ENCODE measurements at places on chromosomes 7 and 10.
A peak's percentile ranks its signal among the peaks of the same experiment; 100 is the strongest.

DNA sequence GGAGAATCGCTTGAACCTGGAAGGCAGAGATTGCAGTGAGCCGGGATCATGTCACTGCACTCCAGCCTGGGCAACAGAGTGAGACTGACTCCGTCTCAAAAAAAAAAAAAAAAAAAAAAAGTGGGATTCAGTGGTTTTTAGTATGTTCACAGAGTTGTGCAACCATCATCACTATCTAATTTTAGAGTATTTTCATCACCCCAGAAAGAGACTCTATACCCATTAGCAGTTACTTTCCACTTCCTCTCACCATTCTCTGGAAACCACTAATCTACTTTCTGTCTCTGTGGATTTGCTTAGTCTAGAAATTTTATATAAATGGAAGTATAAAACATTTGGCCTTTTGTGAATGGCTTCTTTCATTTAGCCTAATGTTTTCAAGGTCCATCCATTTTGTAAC lies 113.4 kb downstream of the ST7 start:
- no peak for DNase-seq

DNA sequence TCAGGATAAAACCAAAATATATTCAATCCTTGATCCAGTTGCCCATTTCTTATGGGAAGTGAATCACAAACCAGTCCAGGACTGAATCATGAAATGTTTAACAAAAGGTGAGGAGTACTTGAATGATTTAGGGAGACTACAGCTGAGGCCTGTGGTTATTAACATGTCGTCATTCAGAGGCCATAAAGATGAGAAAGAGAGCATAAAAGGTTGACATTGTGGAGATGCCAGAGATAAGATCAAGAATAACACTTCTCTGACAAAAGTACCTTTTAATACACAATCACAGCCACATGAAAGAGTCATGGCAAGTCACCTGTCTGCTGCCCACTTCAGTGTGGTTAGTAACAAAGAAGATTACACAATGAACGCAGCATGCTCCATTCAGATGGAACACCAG lies 1195.7 kb upstream of the SORCS1 start:
- no peak for DNase-seq

GRCh38 chr7:82382276-82382675 lies 61.3 kb downstream of the CACNA2D1 start:
- no peak for DNase-seq

DNA sequence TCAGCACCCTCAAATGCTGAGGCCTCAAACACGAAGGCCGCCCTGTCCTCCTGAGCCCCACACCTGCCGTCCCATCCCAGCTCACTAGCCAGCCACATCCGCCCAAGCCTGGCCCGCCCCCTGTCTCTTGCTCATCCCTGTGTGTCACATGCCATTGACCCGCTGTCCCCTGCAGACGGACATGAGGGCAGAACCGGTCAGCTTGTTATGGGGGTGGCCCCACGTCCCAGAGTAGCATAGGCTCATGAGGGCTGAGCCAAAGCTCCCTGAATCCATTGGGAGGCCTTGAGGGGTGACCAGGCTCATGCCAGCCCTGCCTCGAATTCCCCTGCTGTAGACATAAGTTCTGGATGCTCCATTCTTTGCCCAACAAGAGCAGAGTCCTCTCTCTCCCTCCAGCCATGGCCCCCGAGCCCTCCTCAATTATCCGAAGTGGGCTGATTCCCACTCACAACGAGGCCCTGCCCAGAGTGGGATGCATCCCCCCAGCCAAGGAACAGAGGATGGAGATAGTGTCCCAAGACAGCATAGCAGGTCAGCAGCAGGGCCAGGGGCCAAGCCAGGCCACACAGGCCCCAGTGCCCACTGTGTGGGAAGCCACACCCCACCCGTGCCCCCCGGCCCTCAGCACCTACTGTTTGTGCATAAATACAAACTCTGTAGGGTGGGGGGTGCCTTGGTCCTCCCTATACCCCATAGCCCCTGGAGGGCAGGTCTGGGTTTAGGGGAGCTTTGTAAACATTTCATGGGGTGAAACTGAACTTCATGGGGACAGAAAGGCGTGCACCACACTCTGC lies 42.1 kb downstream of the EBF3 start:
- DNase-seq, result no peak

DNA sequence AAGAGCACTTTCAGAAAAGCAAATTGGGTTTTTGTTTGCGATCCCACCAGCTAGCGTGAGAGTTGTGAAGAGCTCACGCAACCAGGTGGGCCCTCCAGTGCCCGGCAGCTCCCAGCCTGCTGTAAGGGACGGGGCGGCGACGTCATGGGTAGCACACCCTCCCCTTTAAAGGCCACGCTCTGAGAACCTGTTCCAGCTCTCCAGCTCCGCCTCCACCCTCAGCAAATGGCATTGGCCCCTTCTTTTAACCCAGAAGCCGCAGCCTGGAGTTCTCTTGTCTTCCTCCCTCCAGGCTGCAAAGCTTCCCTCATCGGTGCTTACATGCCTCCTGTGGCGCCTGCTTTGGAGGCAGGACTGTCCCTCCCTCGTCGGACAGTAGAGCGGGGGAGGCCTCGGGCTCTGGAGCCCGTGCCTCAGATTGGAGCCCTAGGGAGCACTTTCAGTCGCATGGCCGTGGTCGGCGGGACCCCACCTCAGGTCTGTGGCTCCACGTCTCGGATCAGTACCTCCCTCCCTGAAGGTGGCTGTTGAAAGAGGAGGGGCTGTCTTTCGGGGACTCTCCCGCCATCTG lies 32.9 kb downstream of the WIPI2 start:
- peak; percentile 57 for DNase-seq

DNA sequence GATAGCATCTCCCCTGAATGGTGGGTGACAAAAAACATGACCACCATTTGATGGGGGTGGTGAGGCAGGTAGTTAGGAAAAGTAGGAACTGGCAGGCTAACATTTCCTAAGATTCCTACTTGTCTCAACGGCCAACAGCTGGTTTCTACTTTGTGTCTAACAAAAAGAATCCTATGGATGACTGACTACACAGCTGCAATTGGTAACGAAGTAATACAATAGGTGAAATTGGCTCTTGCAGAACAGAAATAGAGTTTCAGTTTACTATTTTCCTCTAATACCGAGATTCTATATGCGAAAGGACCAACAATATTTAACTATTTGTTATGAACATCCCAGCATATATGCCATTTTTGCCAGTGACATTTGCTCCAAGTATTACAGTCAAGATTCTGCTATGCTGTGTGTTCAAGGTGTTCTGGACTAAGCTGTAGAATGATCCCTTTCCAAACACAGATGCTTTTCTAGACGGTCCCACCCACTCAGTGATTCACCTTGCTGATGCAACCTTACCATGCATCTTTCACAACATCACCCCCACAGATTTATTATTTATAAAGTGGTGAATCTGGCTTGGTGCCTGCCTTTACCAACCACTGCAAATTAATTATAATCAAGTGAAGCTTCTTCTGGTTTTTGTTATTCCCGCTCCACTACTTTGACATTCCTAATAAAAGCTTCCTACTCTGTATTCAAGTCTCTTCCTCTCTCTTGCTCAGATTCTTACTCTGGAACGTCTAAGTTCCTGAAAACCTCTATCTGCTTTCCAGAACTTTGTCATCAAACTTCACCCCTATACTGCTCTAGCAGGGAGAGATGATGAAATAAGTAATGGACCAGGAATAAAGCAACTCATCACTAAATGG lies 16.8 kb downstream of the BBIP1 start:
- no peak for DNase-seq

GRCh38 chr10:69481305-69481704 lies 30.0 kb downstream of the TSPAN15 start:
- DNase-seq, result no peak

DNA sequence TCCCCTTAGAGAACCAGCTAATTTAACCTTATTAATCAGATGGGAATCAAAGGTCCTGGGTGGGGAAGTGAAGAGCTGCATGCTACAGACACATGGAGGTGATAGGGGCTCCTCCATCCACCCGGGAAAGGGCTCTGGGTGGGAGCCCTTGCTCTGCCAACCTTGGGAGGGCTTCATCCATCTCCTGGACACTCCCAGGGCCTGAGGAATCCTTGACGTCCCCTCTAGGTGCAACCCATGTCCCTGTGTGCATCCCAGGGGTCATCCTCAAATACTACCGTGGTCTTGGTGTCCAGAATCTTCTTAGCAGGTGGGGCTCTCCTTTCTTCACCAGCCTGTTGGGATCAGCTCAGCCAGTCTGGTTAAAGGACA lies 55.4 kb upstream of the IGFBP3 start:
- DNase-seq, result no peak

GRCh38 chr7:7989616-7990440 lies 21.2 kb downstream of the GLCCI1 start:
- DNase-seq, result no peak

GRCh38 chr7:15130666-15131541 lies 228.4 kb upstream of the DGKB start:
- DNase-seq, result no peak

- no peak for DNase-seq
Measured at GRCh38 chr10:95411635-95412034, 120.8 kb upstream of the PDLIM1 start.

GRCh38 chr7:5681423-5681822 lies 100.0 kb downstream of the RNF216 start:
- DNase-seq, result no peak

GRCh38 chr7:34575006-34575405 lies 83.0 kb upstream of the NPSR1 start:
- no peak for DNase-seq

DNA sequence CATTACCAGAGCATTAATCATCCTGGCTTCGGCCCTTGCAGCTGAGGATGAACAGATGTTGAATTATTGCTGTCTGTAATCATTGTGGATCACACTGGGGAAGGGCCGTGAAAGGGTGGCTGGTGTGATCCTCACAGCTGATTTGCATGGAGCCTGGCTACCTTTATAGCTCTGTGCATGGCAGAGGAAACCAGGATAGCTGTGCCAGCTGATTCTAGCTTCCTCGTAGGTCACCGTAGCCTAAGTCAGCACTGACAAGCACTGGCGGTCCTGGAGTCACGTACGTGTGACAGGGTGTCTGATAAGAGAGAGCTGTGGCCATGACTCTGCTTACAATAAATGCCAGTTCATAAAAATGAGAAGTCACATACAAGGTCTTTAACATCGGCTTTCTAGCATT lies 76.5 kb downstream of the INSYN2A start:
- no peak for DNase-seq

DNA sequence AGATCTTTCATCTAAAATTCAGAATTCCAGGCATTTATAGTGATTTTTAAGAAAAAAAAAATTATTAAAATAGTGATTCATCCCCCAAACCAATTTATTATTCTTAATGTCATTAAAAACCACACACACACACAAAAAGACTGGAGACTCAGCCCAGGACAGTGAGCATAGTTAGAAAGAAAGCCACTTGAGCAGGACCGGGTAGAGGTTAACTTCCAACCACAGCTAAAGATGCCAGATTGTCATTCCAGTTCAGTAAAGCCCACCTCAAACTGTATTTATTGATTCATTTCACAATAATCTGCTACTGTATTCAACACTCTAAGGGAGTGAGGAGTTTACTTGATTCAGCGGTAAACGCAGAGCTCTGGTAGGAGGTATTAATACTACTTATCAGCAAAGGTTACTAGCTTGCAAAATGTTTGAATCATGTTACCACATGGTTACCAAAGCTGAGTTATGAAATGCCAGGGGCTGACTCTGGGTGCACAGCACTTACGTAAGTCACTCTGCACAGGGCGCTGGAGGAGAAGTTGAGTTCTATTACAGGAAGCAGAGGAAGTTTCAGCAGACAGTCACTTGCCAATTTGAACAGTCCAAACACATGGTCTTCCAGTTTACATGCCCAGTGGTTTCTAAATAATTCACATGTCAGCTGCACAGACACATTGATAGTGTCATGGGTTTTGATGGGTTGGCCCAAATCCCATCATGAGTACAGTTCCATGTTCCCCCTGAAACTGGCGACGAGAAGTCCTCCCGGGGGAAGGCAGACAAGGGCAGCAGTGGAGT lies 64.6 kb downstream of the KLF6 start:
- DNase-seq, result peak; percentile 43

GRCh38 chr10:7480742-7481367 lies 70.0 kb upstream of the SFMBT2 start:
- no peak for DNase-seq

DNA sequence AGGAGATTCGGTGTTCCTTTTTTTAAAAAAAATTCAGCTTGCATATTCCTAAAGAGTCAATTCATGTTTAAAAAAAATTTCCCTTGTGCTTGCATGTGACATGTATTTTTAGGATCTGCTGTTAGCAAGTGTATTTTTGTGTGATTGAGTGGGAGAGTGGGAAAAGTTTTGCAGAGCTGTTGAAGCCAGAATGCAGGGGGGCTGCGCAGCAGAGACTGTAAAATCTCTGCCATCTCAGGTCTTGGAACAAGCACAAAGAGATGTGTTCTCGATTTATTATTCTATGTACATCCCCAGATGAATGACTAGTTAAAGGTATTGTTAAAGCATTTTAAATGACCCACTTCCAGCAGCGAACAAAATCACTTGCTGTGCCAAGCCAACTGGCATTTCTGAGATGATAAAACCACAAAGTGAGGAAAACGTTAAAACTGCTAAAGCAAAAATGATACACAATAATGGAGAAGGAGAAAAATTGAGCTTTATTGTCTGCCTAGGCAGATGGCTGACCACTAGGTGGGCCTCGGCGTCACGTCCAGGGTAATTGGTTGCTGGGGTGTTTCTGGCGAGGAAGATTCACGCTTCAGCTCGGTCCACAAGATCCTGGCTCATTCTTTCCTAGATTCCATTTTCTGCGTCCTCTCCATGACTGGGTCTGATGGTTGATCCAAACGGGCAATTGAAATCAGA lies 67.0 kb upstream of the ATRNL1 start:
- no peak for DNase-seq

- DNase-seq, result no peak
Measured at GRCh38 chr10:3959370-3960325, 174.6 kb upstream of the KLF6 start.

GRCh38 chr7:55893940-55894339 lies 6.7 kb downstream of the ZNF713 start:
- no peak for DNase-seq

DNA sequence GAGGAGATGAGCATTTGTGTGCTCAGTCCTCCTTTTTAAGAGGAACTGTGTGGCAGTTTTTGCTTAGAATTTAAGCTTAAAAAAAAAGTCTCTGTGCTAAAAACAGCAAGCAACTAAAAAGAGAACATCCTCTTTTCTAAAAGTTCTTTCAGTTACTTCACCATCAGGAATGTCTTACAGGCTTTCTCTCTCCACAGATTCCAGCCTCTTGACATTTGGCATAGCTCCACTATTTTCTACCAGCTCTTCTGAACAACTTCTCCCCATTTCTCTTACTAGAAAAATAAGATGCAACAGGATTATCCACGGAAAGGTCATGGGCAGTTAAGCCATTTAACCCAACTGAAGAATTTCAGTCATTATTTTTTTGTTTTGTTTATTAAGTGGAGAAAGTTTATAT lies 13.2 kb downstream of the PCLO start:
- DNase-seq, result no peak

GRCh38 chr7:40697653-40698052 lies 562.8 kb downstream of the SUGCT start:
- DNase-seq, result no peak

DNA sequence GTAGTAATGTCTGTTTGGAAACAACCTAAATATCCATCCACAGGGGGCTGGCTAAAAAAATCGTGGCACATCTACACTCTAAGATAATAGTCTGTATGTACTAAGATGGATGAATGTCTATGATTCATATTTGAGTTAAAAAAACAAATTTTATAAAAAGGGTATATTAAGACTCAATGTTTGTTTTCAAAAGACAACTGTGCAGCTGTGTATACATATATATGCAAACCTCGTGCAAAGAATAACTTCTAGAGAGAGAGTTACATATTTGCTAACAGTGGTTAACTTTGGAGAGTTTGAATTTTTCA lies 323.5 kb downstream of the PLXNA4 start:
- no peak for DNase-seq

GRCh38 chr10:11714750-11715365 lies 27.3 kb upstream of the ECHDC3 start:
- DNase-seq, result no peak

GRCh38 chr7:95871075-95871848 lies 98.9 kb downstream of the DYNC1I1 start:
- peak; percentile 25 for DNase-seq
